GM19239 (cell line): ENCODE measurements at places on chromosomes 12 and 14.

GRCh38 chr14:101017806-101018560, 114.5 kb upstream of the RTL1 start:
- DNase-seq: no peak

GRCh38 chr12:112904571-112904970, 2.2 kb upstream of the OAS1 start:
- DNase-seq: no peak

- no peak for DNase-seq
These were observed 8.6 kb upstream of the ALDH2 start for GRCh38 chr12:111758120-111758561.

DNA sequence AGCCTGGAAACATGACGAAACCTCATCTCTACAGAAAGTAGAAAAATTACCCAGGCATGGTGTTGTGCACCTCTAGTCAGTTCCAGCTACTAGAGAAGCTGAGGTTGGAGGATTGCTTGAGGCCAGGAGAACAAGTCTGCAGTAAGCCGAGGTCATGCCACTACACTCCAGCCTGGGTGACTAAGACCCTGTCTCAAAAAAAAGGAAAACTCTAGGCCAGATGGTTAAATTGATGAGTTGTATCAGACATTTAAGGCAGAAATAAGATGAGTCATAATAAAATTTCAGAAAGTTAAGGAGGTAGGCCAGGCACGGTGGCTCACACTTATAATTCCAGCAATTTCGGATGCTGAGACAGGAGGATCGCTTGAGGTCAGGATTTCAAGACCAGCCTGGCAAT, 10.7 kb downstream of the EIF2S1 start:
- DNase-seq: no peak

- DNase-seq: no peak
These were observed 114.5 kb downstream of the CMAS start for GRCh38 chr12:22160396-22161003.

DNA sequence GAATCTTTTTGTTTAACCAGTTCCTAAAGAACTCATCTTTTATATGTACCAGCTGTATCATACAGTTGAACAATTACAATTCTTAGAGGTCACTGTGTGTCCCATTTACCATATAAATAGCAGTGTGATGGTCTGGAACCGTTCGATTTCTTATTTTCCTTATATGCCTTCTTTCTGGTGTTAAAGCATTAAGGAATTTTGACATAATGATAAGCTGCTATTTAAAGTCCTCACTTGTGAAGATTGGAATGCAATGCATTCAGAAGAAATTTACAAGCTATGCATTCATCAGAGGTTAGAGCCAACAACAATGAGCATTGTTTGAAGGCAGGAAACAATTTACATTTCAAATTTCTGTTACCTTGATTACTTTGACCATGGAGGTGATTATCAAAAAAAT, 80.0 kb upstream of the PRICKLE1 start:
- DNase-seq: no peak

DNA sequence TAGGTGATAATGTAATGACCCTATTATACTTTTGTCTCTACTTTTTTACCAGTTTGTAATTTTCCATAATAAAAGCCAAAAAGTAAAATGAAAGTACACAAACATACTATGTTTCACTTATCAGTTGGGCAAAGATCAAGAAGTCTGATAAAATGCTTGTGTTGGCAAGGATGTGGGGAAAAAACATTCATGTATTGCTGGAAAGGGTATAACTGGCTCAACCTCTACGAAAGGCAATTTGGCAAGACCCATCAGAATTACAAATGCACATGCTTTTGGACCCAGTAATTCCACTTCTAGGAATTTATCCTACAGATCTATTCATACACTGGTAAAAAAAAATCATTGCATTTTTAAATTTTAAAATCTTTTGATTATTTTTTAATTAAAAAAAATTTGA, 68.0 kb downstream of the SPTB start:
- DNase-seq: no peak

DNA sequence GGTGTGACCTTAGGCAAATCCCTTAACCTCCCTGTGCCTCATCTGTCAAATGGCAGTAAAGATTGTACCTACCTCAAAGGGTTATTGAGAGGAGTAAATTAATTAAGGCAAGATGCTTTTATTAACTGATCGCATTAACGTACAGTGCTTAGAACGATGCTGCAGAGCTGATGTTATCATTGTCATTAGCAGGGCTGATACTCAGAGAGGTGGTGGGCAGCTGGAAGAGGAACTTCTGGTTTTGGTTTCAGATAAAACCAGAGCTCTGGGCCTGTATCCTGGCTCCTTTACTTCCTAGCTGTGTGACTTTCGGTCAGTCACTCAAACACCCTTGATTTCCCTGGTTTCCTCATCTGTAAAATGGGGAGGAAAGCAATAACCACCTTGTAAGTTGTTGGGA, 55.1 kb downstream of the CALM1 start:
- DNase-seq: no peak

DNA sequence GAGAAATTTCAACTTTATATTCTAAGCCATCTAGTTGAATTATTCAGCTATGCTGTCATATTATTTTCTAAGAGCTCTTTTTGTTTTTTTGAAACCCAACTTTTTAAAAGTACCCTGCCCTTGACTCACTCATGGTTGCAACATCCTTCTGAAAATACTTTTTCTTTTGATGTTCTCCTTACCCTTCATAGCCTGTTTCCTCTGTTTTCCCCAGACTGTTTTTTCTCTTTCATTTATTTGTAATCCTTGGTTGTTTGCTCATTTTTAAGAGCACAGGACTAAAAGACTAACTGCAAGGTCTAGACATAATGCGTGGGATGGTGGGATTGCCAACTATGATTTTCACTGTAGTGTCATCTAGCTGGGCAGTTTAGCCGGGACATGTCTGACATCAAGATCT, 21.2 kb upstream of the CDKL1 start:
- no peak for DNase-seq

- peak; percentile 45 for DNase-seq
These were observed 8.9 kb downstream of the IKZF4 start for GRCh38 chr12:56029666-56030293.

DNA sequence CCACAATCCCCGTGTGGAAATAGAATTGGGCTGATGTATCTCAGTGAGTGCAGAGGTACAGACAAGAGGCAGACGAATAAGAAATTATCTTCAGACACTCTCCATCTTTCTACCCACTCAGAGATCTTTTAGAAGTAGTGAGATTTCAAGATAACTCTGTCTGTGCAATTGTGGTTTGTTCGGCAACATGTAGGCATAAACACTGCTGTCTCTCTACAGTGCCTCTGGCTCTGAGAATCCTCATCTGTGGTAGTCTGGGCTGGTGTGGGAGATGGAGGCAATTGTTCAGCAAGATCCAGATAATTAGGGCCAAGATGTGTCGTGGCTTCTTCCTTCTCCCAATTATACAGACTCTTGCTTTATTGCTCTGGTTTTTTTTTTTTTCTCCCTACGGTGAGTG, 3.1 kb downstream of the HOXC13 start:
- DNase-seq: no peak

- DNase-seq: no peak
These were observed 62.5 kb upstream of the PYGL start for GRCh38 chr14:51006781-51007211.

DNA sequence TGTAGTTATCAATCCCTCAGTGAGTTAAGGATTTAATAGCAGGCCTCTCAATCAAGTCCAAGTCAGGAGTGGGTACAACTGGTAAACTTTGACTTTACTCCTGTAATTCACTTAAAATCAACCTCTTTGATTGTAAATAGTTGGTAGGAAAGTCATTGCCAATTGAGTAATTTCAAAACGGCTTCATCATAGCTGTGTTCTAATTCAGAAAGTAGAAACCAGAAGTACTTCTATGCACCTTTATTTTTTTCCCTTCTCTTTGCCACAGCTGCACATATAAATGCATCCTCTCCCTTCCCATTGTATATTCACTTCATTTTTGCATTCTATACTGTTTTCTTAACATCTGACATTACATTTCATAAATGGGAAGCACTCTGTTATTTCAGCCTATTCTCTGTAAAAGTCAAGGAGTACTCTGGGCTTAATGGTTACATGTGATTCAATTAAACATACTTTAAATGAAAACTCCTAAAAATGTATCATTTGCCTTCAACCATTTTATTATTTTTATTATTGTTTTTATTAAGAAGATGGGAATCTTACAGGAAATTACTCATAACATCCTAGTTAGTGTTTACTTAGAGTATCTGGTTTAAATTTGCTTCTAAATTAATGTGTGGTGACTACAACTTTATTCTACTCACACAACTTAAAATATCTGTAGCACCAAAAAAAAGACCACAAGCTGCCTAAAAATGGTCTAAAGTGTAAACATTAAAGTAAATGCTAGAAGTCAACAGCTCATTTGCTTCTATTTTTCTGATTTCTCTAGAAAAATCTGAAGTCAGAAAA, 171.2 kb downstream of the CEP128 start:
- DNase-seq: no peak

GRCh38 chr14:21978999-21979314, 305.3 kb upstream of the OR4E1 start:
- no peak for DNase-seq

DNA sequence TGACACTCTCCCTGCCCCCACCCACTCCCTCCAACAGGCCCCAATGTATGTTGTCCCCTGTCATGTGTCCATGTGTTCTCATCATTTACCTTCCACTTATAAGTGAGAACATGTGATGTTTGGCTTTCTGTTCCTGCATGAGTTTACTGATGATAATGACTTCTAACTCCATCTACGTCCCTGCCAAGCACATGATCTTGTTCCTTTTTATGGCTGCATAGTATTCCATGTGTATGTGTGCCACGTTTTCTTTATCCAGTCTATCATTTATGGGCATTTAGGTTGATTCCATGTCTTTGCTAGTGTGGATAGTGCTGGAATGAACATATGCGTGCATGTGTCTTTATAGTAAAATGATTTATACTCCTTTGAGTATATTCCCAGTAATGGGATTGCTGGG, 100.0 kb upstream of the LHX5 start:
- DNase-seq: no peak

GRCh38 chr14:26382901-26383685, 214.7 kb downstream of the NOVA1 start:
- no peak for DNase-seq

DNA sequence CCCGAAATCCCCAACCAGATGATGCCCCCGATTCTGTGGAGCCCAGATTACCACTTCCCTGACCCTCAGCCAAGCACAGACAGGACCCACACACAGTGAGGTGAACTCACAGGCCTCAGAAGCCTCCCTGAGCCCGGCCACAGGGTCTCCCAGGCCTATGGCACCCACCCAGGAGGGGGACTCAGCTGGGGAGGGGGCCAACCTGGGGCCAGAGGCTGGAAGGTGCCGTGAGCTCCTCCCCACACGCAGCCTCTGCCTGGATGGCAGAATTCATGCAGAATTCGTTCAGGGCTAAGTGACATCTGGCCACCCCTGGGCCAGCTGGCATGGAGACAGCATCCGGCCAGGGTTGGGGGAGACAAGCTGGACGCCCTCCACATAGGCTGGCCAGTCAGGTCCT, 11.8 kb downstream of the TMEM179 start:
- no peak for DNase-seq

DNA sequence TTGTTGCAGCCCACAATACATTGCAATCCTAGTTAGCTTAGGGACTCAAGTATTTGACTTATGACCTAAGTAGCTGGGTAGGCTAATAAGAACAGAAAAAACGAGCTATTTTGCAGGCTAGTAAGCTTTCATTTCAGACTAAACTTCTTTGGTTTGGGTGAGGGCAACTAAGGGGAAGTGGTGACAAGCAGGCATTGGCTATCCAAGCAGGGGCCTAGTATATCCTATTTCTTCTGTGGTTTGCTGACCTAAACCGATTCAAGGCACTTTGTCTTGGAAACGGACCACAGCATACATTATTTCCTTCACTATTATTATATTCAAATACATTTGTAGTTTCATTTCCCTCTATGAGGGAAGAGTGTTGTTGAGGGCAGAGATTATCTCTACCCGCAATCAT, 21.6 kb upstream of the SLC5A8 start:
- DNase-seq: no peak

DNA sequence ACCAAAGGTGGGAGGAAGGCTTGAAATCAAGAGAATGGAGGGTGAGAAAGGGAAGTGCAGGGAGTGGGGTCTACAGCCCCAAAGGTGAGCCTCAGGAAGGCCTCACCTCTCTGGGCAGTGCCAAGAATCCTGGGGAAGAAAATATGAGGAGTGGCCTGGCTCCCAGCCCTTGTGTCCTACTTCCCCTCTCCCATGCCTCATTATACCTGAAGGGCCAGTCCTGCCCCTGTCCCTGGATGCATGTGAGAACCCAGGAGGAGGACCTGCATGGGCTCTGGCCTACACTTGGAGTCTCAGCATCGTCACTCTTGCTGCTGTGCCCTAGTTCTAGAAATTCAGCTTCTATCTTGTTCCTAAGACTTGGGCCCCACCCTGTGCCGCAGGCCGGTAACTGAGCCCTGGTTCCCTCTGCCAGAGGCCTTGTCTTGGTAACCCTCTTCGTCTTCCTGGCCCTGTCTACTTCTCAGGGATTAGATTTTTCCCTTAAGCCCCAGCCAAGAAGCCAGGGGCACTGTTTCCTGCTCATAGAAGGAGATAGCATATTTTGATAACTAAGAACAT, 10.9 kb upstream of the MYH7 start:
- DNase-seq: no peak

GRCh38 chr12:78118036-78118435, 287.3 kb downstream of the NAV3 start:
- DNase-seq: no peak

GRCh38 chr12:27534765-27535161, 10.8 kb downstream of the PPFIBP1 start:
- DNase-seq: no peak
